SIG-M5 (cell line): ENCODE measurements at places on chromosomes 11 and 22.

GRCh38 chr11:57348636-57349313 lies 10.6 kb downstream of the P2RX3 start:
- DNase-seq = no peak

- DNase-seq = no peak
Measured at GRCh38 chr22:20625270-20625669, 117.9 kb downstream of the MED15 start.

DNA sequence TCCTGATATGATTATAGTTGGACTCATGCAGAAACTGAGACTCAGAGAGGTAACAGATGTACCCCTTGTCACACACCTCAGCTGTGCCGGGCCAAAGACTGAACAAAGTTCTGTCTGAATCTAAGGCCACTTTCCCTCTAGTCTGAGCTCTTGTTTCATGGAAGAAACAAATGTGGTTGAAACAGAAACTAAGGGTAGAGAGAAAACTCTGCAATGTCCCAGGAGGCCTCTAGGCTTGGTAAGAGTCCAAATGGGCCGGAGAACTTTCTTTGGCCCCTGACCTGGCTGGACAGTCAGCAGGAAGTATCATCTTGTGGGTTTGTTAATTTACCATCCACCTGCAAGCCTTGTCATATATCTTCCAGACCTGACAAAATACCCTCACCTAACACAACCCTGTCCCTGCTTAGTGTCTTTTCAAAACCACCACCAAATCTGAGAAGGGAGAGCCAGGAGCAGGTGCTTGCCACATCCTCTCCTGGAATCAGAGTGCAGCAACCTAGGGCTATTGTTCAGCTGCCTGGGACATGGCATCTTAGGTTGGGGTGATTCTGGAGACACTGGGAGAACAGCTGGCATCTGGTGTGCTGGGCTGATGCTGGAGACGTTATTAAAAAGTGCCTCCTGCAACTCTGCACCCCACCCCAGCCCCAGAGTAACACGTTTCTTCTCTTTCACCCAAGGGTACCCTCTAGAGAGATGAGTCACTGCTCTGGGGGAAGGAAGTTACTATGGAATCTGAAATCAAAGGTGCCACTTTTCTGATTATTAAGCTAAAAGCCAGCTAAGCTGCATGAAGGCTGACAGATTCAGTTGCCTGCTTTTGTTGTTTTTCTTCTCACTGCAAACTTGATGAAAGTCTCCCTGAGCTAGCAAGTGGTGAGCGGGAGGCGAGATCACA lies 126.3 kb upstream of the TIMP3 start:
- no peak for DNase-seq

- DNase-seq = no peak
Measured at GRCh38 chr11:61868571-61869428, 22.5 kb downstream of the FADS3 start.

- DNase-seq = no peak
Measured at GRCh38 chr11:65931773-65932557, 12.7 kb downstream of the DRAP1 start.
